G401 (cell line): ENCODE measurements at places on chromosomes 7 and 10.

DNA sequence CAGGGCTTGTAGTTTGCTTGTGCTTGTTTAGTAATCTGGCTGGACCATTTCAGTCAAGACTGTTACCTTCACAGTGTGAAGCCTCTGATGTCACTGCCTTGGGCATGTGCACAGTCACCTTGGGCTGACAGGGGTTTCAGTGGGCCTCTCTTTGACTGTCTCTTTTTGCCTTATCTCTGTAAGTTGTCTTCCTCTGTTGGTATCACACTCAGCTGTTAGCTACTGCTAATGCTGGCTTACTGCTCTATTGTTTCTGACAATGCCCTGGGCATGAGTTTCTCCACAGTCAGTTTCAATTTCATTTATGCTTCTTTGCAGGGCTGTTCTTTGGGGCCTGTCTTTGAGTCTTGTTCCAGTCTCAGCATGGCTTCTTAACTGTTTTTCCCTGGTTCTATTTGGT, 201.9 kb upstream of the SHH start:
- DNase-seq: no peak

GRCh38 chr10:16905320-16905719, 88.1 kb upstream of the RSU1 start:
- DNase-seq: no peak

DNA sequence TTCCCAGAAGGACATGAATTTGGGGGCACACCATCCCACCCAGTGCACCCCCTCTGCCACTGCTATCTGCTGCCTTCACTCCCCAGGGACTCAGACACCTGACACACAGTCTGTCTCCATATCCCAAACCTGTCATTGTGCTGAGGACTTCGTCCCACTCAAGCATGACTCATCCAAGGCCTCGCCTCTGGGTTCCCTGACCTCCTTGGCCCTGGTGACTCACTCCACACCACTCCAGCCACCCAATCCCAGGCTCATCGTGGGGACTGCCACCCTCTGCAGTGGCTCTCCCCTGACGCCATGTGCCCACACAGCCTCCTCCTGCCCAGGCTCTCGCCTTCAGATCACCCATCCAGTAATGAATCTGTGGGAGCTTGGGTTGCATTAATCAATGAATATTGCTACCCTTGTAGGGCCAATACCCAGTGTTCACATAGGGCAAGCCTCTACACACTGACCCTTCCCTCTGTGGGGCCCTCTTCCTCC, 6.6 kb upstream of the INSIG1 start:
- no peak for DNase-seq

- DNase-seq: no peak
Observed at GRCh38 chr7:23474829-23475575, 4.7 kb upstream of the IGF2BP3 start.

DNA sequence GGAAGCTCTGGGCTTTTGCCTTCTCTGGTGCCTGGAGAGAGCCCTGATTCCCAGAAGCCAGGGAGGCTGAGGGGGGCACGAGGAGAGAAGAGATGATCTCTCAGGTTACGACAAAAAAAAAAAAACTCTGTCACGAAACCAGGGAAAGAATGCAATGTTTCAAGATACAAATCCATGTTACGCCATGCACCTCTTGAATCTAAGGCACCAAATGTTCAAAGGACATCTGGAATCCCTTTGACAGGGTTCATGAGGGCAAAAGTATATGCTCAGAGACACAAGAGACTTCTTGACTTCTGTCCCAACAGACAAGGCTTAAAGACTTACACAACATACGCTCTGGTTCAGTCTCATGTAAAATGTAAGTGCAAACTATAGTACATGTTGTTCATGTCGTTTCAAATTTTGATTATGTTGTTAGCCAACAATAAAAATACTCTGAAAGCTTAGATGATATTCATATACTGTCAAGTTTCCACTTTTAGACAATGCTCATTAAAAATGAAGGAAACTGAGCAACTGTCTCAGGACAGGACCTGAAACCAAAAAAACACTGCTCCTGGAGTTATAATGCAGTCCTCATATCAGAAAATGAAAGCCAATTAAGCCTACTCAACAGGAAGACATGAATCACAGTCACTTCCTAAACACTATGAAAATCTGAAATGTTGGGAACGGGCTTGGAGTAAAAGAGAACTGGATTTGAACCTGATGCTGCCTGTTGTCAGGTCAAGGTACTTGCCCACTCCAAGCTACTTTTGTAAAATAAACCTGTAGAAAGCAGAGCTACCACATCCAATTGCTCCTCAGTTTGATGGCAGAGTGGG, 72.3 kb downstream of the CHCHD3 start:
- DNase-seq: no peak

DNA sequence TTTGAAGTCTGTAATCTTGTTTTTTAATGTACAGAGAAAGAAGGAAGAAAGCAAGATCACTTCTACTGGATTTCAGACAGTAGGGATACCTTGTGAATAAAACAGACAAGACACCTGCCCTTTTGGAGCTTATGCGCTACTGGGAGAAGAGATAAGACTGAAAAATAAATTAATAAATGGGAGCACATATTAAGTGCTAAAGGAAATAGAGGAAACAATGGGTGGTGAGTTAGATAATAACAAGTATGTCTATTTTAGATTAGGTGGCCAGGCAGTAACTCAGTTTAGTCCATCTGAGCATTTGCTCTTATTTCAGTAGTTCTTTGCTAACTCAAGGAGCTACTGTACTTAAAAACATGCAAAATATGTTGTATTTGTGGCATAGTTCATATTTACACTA, 15.9 kb downstream of the MIOS start:
- DNase-seq: no peak

- DNase-seq: no peak
Observed at GRCh38 chr10:62996925-62997324, 136.2 kb upstream of the NRBF2 start.

DNA sequence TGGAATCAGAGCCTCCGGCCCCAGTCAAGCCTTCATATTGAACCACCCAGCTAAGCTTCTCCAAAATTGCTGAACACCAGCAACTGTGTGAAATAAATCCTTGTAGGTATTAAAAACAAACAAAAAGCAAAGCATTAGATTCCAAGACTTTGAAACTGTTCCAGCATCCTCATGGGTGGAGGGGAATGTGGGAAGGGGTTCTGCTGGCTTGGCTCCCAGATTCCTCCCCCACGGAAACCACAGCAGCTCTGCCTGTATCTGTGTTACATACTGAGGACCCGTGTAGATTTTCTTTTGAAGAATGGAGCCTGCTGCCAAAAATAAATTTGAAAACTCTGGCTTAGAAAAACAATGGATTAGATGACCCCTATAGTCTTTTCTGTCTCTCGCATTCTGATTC, 20.0 kb downstream of the AKR1B1 start:
- no peak for DNase-seq

DNA sequence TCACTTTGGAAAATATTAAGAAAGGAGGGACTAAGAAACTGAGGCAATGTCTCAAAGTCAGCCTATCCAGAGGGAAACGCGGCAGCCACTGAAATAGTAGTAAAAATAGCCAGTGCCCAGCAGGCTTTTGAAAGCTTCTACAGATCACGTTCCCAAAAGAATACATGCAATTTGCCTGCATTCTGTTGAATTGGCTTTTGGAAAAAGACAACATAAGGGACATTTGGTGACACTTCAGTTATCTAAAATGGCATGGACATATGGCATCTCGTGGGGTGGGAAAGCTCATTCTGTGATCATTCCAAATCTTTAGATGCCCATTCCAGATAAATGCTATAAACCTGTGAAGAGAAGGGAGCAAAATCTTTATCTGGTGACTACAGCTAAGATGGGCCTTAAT, 82.8 kb upstream of the PDE1C start:
- DNase-seq: peak; percentile 96

- DNase-seq: peak; percentile 33
Observed at GRCh38 chr7:149423449-149424110, 37.3 kb downstream of the ZNF777 start.

- no peak for DNase-seq
Observed at GRCh38 chr7:49812534-49812933, 39.1 kb downstream of the VWC2 start.

DNA sequence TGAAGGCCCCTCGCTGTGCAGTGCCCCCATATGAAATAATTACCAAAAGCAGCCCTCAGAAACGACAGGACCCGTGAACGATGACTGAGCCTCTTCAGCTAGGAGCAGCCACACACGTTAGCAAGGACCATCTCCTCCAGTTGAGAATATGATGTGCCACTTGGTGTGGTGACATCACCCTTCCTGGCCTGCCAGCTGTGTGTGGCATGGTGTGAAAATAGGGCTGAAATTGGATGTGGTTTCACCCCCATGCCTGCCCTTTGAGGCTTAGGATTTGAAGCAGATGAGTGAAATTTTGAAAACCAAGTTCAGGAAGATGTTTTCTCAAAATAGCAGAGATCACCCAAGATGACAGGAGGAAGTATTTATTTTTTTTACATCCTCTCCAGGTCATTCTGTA, 49.1 kb upstream of the BTBD16 start:
- DNase-seq: no peak

DNA sequence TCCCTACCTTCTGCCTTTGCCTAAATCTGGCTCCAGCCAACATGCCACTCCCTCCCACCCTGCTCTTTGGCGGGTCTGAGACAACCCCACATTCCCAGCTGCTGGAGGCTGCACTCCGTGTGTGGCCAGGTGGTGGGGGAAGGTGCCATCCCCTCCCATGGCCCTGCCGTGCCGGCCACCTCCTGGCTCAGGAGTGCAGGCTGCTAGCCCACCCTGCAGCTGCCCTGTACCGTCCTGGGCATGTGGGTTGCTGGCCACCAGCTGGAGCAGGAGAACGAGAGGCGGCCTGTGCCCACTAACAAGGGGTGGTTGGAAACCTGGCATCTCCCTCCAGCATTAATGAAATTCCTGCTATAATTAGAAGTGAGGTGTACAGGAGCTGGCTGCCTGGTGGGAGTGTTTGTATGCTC, 97.6 kb downstream of the ZMIZ1 start:
- peak; percentile 76 for DNase-seq

DNA sequence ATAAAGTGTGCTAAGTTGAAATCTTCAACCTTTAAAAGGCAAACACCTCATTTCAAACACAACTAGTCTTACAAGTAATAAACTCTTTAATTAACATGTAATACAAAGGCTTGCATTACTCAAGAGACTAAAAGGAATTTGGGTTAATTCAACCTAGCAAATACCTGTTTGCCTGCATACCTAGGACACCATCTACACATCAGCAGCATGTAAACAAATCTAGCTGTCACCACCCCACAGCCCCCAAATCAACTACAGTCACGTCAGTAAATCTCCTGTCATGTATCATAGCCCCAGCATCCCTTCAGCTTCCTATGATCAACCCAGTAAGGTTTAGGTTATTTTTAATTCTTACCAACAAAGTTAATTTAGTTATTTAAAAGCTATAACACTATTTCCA, 33.5 kb downstream of the ZNF800 start:
- DNase-seq: no peak

DNA sequence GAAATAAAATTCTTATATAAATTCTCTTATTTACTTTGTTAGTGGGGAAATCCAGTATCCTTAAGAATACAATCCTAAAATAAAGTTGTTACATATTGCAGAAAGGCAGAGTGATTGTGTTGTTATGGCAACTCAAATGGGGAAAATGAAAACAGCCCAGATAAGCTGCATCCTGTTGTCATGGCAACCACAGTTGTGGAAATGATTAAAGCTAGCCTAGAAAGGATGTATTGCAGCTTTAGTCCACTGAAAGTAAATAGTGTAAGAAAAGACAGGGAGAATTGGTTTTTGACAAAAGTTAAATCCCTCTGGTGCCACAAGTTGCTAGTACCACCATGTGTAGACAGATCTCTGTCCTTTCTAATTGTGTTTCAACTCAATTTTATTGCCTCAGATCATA, 43.2 kb downstream of the BTRC start:
- DNase-seq: peak; percentile 27

DNA sequence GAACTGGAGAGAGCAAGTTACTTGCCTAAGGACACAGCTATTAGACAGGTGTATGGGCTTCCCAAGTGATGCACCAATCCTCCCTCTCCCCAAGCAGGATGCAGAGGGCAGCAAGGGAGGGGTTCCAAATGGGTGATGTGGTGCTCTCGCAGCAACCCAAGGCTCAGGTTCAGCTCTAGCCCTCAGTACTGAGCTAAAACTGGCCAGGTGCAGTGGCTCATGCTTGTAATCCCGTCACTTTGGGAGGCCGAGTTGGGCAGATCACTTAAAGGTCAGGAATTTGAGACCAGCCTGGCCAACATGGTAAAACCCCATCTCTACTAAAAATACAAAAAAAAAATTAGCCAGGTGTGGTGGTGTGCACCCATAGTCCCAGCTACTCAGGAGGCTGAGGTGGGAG, 40.7 kb downstream of the GPRIN2 start:
- DNase-seq: no peak

DNA sequence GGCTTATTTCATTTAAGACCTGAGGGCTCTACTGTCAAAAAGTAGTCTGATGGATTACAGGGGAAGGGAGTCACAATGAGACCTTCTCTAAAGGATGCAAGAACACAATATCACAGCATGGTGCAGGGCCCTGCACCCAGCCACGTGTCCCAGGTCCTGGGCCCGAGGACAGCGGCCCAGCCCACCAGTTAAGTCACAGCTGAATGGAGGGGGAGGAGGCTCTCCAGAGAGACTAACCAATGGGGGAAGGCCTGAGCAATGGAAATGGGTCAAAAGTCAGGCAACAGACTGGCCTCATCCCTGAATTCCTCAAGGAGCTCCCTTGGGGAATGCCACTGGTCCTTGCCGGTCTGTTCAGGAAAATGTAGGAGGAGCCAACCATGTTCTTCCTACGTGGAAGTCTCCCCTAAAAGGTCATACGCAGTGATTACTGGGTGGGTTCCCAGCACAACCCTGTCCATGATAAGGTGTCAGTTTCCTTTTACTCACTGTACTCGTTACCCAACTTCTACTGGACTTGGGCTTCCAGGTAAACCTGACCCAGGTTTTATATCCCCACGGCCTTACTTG, 28.3 kb downstream of the CCDC3 start:
- DNase-seq: no peak

- DNase-seq: no peak
Observed at GRCh38 chr10:128440513-128441160, 314.4 kb upstream of the MKI67 start.

GRCh38 chr10:101828766-101829551, 10.7 kb upstream of the OGA start:
- DNase-seq: no peak

DNA sequence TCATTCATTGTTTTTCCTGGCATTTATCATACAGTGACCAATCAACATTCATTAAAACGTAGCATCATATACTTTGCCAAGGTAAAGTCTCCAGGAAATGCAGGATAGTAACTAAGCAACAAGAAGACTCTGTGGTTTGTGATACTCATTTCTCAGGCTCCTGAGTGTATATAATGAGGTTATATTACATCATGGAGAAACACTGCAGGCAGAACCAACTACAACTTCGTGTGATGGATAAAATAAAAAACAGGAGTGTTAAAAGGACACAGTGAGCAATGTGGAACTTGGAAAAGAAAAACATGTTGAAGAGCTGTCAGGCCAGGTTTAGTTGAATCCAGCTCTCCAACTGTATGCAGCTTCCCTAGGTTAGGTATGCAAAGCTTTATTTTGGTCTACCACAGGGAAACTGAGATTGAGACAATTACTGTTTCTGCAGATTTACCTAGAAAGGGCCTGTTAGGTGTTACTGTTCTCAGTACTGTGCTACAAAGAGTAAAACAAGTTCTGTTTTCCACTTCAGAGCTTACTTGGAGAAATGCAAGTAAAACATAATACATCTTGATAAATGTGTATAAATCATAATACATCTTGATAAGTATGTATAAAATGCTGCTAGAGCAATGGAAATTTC, 7.8 kb upstream of the CCNY start:
- no peak for DNase-seq

- no peak for DNase-seq
Observed at GRCh38 chr7:87370660-87371180, 25.3 kb downstream of the CROT start.

GRCh38 chr7:20301311-20301939, 29.3 kb upstream of the ITGB8 start:
- no peak for DNase-seq
